NCI-H1048 (cell line): ENCODE measurements at places on chromosomes 2 and 18.

DNA sequence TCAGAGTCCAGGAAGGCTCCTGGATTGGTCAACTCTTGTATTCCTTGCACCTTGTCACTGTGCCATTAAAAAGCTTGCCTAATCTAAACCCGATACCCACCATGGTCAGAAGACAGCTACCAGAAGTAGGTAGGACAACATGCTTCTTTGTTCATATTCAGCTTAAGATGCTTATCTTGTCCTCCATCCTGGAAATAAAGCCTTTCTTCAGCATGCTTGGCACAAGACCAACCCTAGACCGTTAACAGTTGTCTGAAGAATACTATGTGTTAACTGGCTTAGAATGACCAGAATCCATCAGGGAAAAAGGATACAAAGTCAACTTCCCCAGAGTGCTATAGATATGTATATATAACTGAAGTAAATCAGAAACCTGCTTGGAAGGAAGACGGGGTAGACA, 193.9 kb downstream of the ZRANB3 start:
- DNase-seq = no peak

DNA sequence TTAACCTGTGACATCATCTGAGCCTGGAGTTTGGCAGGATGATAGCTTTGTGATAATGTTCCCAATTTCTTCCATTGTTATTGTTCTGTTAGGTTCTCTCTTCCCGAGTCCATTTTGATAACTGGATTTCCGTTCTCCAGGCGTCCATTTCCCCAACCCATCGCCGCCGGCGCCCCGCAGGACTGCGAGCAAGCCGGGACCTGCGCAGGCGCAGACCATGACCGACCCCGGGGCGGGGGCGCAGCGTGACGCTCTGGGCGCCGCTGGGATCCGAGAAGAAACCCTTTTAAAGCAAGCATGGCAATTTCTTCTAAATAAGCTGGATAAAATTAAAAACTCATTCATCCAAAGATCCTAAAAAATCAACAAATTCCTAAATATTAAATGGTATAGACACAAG, at the start of gene SLC25A52:
SLC25A52 (minus strand) TSS at position 186 of the 400 bp plus-strand sequence. CDS start 219 bp downstream, outside the sequence.
- DNase-seq = no peak

DNA sequence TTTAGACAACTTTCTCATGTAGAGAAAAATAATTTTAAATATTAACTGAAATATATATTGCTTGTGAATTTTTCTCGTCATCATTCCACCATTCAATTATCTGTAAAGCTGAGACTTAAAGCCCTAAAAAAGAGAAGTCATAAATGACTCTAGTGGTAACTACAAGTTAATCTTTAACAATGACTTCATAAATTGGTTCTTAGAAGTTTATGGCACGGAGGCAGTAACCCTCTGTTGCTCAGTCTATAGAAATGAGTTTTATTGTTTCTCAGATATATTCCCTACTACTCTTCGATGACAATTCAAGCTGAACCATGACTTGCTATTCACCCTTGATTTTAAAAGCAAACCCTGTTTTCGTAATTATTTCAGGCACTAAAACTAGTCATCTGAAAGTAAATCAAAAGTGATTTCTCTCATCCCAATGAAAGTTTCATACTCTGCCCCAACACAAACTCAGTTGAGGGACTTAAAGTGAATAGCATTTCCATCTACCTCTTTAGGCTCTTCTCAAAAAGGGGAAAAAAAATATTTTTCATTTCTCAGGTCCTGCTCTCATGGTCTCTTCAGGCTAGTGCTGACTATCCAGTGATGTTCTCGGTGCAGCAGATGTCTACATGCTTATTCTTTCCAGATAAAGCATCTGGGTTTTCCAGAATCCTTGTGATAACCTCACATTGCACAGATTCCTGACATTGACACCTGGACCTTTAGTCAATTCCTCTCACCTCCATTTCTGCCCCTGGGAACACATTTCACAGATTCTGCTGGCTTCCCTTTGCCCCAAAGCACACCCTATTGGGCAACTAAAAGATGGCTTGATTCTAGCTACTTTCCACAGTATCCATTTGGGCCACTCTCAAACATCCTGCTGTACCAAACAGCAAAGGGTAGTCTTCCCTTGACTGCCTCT, 207.8 kb upstream of the LRATD1 start:
- no peak for DNase-seq

- no peak for DNase-seq
Measured at GRCh38 chr2:105078906-105079495, 41.1 kb downstream of the MRPS9 start.
